ENCODE measurements at places on chromosomes 3 and 15. TPM values are rescaled to one million over a fixed set of nuclear protein-coding genes. Genes with fewer than 3 reads are reported as not detected.

Gene CLDN1
- total RNA-seq, result 0.14 TPM

GRCh38 chr3:73055583-73055982 is 5.9 kb upstream of the EBLN2 start:
- no peak for DNase-seq

DNA sequence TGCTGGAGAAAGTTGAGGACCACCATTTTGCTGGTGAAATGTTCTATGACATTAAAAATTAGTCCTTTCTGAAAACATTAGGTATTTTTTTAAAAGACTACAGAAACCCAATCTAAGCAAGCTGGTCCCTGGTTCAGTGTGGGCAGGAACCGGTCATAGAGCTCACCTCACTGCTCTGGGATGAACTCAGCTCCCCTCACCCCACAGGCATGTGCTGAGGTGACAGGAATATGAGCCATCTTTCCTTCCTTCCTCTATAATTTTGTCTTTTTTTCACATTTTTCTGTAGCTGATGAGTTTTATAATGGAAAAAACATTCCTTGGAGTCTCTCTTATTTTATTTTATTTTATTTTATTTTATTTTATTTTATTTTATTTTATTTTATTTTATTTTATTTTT is 8.2 kb upstream of the LRRC15 start:
- DNase-seq, result no peak

- DNase-seq, result no peak
Measured at GRCh38 chr15:70092464-70093027, 5.2 kb downstream of the TLE3 start.

- DNase-seq, result no peak
Measured at GRCh38 chr15:60362321-60363086, 35.3 kb downstream of the ANXA2 start.

GRCh38 chr15:63599401-63600000 is 2.3 kb downstream of the FBXL22 start:
- peak; percentile 11 for DNase-seq

DNA sequence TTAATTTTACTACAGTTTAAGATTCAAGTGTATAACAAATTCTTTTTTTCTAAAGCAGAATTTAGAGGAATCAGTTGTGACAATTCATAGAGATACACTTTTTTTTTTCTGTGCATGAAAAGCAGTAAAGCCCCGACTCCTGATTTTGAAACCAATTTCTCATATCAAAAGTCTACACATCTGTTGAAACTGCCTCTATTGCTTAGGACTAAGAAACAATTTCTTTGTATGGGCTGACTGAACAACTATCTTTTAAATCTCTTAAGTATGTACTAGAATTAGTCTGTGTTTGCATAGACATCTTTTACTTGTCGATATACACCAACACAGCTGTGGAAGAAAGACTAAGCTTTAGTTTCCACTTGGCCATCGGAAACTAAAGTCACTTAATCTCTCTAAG is 127.6 kb downstream of the MEIS2 start:
- DNase-seq, result no peak

Gene RBPMS2
- total RNA-seq, result not detected

GRCh38 chr3:101591071-101591470 is 17.1 kb downstream of the PCNP start:
- DNase-seq, result no peak

DNA sequence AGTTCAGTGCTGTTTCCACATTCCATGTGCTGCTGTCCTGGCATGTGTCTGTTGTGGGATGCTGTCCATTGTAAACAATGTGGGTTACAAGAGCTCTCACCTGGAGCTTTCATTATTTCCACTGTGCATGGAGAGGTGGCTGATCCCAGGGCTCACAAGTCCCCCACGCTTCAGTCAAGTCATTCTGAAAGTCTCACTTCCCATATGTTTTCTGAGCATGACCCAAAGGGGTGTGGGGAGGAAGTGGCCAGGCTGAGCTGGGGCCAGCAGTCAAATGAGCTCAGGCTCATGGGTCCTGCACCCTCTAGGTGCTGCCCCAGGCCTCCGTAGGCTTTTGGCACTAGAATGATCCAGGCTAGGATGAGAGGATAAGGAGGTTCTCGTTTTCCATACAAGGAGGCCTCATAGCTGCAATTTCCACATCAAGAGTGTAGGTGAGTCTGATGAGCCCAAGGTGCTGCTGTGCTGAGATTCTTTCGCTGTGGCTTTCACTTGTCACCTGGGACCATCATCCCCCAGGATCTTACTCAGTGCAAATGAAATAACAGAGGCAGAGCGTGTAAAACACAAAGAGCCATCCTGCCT is 22.0 kb downstream of the STARD5 start:
- no peak for DNase-seq

DNA sequence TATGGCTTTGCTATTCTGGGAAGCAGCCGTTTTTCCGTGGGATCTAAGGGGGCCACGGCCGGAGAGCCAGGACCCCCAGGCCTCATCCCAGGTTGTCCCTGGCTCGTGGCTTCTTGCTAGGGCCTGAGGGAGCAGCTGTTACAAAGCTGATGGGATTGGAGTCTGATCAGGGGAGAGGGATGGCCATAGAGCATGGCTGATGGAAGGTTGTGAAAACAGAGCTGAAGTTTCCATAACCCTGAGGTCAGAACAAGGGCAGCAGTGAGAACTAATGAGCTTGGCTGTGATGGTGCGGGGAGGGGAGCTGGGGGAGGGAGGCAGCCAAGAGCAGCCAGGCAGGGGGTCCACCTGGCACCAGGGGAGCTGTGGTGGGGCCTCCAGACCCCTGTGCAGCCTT is 63.0 kb downstream of the LINGO1 start:
- DNase-seq, result no peak

Gene ATP11B
- total RNA-seq, result 49.9 TPM

DNA sequence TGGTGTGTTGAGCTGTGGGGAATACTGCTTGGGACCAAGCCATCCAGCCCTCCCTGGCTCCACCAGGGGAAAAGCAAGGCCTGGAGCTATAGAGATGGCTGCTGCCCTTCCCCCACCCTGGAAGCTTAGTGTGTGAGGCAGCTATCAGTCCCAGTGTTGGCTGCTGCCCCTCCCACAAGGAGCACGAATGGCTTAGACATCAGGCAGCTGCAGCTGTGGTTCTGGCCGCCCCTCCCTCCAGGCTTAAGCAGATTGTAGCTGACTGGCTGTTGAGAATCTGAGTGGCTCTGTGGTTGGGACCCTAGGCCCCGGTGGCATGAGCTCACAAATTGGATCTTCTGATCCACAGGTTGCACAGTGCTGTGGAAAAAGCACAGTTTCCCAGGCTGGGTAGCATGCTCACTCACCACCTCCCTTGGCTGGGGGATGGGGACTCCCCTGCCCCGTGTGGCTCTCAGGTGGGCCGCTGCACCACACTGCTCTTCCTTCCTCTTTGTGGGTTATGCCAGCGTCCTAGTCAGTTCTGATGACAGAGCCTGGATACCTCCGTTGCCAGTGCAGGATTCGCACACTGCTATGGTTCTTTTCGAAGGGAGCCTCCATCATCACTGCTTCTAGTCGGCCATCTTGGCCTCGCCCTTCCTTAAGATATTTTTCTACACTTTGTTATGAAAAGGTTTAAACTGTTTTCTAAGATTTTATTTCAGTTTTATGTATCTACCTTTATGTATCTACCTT is 21.2 kb upstream of the SUCNR1 start:
- DNase-seq, result no peak

DNA sequence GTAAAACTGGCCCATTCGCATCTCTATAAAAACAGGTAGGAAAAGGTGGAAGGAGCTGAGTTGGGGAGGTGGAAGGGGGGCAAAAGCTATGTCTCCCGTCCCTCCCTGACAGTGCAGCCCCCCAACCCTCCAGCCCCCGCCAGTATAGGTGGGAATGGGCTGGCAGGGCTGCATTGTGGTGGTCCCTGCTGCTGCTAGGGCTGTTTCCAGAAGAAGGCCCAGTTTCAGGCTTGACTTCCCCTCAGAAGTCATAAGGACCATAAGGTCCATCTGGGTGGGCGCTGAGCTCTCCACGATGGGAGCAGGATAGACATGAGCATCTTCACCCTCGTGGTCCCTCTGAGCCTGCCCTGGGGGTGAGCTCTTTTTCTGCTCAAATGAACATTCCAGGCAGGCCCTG is 44.2 kb downstream of the APBA2 start:
- DNase-seq, result no peak

GRCh38 chr3:37693511-37694283 is 168.0 kb upstream of the CTDSPL start:
- DNase-seq, result no peak

DNA sequence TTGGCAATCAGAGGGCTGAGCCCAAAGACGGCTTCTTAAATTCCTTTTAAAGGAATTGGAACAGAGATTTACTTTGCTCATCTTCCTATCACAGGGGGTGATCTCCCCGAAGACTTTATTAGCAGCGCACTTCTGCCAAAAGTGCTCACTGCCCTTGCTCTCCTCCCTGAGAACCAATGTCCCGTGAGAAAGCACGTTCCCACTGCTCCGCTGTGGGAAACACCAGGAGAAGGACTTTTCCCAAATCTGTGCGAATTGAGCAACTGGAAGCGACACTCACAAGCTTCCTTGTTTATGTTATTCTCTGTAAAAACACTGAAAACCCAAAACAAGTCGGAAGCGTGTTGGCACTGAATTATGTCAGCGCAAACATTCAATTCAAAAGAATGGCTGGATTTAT is 670.8 kb upstream of the NR2F2 start:
- DNase-seq, result no peak

GRCh38 chr3:10726787-10727186 is 89.2 kb upstream of the SLC6A11 start:
- no peak for DNase-seq

DNA sequence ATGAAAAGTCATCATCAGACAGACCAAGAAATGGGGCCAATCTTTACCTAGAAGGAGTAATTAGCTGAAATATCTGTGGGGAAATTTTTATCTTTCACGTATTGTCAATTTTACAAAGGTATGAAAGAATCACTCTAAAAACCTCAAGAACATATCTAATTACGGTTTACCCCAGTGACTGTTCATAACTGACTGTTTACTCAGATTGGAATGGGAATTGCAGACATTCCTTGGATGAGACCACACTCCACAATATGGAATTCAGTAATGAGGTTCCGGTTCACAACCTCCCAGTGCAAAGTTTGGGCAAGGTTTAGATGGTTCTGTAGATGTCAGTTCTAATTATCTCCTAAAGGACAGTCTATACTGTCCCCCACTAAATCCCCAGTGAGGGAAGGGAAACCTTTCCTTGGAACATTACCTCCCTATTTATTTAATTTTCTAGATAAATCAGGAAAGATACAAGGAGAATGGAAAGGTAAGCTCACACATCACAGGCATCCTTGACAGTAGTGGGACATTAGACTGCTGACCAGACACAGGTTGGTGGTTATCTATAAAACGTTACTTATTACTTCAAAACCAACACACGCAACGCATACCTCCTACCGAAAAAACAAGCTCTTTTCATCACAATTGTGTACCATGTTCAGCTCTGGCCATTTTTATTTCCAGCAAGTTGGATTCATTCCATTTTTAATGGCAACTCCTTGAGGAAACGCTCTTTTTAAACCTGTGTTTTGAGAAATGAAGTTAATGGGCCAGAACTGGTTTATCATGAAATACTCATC is 129.9 kb downstream of the RORA start:
- DNase-seq, result no peak

DNA sequence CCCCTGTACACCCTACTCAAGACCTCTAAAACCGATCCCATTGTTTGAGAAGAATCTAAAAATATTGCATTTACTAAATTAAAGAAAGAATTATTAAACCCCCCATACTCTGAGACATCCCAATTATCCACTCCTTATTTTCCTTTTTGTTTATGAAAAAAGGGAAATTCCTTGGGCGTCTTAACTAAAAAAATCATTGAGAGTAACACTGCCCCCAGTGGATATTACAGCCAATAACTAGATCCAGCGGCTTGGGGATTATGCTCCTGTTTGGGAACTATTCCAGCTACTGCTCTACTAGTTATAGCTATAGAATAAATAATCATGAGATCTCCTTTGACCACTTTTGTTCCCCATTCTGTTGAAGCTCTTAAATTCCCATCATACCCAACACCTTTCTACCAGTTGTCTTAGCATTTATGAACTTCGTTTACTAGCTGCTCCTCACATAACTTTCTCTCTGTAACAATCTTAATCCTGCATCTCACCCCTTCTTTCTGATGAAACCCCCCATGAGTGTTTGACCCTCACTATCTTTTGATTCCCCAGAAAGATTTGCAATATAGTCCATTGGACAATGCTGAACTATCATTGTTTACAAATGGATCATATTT is 12.7 kb upstream of the CFAP91 start:
- no peak for DNase-seq

- no peak for DNase-seq
Measured at GRCh38 chr3:39154280-39155021, 1.1 kb upstream of the CSRNP1 start.

GRCh38 chr3:13162549-13163320 is 89.5 kb upstream of the IQSEC1 start:
- no peak for DNase-seq

DNA sequence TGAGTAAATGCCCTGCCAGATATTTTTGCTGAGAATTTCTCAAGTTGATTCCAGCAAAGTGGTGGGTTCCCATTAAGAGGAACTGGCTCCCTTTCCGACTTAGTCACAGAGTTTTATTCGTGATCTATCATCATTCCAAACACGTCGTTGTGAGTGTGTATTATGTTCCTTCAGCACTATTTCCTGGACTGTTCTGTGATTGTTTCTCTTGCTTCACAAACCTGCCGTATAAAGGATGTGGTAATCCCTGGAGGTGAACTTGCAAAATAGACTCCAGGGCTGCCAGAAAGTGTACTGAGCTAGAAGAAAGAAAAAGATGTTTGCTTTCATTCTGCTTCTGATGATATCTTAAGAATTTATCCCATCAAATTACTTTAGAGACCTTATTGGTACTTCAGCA is 14.5 kb upstream of the CAPN3 start:
- DNase-seq, result peak; percentile 11

Gene OSBPL10
- 17.3 TPM for total RNA-seq

- DNase-seq, result no peak
Measured at GRCh38 chr3:184134746-184135148, 411 bp upstream of the EIF2B5 start.

DNA sequence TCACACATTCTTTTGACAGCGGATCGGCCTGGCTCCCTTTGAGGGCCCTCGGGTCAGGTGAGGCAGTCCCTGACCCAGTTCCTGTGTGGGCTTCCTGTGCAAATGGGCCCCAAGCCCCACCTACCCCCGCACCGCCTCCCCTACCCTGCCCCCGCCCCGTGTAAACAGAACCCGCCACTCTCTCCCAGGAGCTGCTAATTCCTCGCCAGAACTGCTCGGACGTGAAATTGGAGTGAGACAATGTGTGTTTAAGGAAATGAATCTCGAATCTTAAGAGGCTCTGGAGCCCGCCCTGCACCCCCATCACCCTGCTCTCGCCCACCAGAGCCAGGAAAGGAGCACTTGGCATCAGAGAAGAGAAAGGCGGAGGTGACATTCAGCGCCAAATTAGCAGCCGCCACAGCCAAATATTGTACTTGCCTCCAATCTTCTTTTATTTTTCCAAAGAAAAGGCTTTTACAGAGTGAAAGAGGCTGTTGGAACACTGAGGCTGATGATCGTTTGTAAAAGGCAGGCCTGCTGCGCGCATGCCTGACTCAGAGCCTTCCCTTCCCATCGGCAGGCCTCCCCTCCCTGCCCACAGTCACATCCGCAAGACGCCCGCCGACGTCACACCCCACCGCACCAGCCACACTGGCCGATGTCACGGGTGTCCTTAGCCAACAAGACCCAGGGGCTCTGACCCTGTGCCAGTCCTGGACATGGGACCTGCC is 53.1 kb downstream of the CACNA2D2 start:
- no peak for DNase-seq

- DNase-seq, result no peak
Measured at GRCh38 chr3:188578576-188579363, 424.8 kb downstream of the LPP start.

Data from pulmonary artery endothelial cell (primary cell).